ENCODE measurements at places on chromosomes 6 and 20.

- DNase-seq = no peak
Measured at GRCh38 chr6:56263596-56264315, 16.4 kb upstream of the COL21A1 start.

DNA sequence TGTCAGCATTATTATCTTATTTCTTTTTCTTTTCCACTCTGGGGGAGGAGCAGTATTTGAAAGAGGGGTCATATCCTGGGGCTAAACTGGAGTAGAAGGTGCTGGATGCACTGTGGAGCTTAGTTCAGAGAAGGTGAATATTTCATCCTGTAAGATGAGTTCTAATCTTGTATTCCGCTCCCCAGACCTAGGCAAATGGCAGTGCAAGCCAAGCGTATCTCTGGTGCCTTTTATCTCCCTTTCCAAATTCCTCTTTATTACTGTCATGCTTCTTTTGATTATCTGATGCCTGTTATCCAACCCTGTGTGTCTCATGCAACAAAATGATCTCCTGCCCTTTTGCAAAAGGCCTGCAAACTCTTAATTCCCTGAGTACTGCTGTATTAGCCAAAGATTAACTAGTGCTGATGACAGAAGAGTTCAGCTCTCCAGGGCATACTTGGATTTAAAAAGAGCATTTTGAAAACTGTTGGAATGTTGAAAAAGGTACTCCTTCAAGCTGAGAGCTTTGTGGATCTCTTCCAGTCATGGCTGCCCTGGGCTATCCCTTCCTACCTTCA lies 138.0 kb downstream of the CARMIL1 start:
- DNase-seq = no peak

- no peak for DNase-seq
Measured at GRCh38 chr6:160832422-160832821, 130.4 kb downstream of the PLG start.

- no peak for DNase-seq
Measured at GRCh38 chr6:4649728-4650127, 126.5 kb upstream of the CDYL start.

DNA sequence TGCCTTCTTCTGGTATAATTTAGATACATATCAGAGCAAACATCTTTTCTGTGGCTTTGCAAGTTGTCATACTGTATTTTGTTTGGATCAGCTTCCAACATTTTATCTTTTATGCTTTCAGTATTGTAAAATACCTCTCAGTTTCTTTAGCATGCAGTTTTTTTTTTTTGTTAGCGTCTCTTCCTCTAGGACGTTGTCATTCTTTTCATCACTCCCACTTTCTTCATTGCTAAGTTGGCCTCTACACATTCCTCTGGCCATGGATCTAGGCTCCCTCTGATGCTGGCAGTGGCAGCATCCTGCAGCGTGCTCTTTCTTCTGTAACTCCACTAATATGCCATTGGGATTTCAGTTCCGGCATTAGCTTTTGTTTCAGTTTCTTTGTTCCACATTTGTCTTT lies 21.7 kb downstream of the RPRD1B start:
- DNase-seq = no peak

DNA sequence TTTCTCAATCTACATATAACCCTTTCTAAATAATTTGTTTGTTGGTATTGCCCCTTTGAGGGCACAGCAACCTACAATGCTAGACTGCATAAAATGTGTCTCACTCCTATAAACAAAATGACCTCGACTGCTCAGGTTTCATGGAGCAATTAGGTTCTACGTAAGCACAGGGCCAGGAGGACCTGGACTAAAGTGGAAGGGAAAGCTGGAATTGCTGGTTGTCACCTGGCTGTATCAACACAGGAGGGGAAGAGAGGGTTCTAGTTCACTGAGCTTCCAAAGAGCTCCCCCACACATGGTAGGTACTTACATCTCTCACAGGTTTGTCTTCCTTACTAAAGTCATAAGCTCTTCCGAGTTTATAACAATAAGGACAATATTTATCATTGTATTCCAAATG lies 51.0 kb downstream of the NCOA6 start:
- DNase-seq = no peak

DNA sequence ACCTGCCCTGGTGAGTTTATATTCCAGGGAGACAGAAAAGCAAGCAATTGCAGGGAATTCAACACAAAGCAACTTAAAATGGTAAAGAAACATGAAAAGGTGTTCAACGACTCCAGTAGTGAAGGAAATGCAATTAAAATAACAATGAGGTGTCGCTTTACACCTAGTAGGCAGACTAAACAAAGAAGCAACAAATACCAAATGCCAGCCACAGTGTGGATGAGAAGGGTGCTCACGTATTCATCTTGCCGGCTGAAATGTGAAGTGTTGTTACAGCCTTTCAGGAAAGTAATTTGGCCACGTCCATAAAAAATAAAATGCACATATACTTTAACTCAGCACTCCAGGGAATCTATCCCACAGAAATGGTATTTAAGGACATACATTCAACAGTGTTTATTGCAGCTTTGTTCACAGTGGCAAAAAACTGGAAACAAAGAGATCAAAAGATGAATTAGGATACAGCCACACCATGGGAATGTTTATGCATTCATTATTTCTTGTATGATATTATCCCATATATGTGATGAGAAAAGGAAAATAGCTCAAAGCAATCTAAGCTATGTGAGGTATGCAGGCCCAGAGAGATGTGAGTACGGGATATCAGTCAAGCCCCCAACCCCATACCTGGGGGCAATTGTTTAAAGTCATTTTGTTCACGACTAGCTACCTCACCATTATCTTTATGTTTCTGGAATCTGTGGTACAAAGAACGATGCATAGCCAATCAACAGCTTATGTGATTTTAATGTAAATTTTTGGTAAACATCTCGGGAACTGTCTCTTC lies 266.0 kb upstream of the SOX4 start:
- no peak for DNase-seq

GRCh38 chr6:39077882-39078594 lies 29.5 kb downstream of the GLP1R start:
- DNase-seq = no peak

DNA sequence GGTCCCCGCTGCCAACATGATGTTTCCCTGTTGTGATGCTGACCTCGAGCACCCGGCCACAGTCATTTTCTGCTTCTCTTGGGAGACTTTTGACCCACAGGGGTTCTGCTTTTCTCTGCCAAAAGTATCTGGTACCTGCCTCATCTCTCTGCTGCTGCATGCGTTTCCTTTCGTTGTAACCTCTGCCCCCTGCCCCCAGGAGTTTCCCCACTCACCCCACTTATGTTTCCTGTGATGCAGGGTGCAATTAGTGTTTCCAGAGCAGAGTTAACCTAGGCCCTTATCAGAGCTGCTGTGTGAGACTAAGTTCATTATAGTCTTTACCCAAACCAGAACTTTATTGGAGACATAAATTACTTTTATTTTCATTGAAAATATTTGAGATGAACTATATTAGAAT lies 65.2 kb upstream of the EDN3 start:
- no peak for DNase-seq

DNA sequence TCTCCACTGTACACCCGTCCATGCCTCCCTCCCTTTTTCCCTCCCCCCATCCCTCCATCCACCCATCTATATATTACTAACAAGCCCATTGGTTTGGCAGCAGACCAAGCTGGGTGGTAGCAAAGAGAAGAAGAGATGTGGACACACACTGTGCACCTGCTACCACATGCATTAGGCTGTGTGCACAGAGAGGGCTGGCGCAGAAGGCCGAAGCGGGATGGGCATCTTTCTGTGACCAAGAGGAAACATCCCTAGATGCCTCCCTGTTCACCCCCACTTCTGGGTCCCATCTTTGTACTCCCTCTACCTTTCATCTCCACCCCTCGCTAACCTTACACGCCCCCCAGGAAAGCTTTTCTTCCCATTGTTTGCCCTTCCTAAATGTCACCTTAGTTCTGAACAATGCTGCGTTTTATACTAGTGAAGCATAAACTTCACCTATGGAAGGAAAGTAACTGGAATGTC lies 64.9 kb upstream of the AFDN start:
- no peak for DNase-seq

DNA sequence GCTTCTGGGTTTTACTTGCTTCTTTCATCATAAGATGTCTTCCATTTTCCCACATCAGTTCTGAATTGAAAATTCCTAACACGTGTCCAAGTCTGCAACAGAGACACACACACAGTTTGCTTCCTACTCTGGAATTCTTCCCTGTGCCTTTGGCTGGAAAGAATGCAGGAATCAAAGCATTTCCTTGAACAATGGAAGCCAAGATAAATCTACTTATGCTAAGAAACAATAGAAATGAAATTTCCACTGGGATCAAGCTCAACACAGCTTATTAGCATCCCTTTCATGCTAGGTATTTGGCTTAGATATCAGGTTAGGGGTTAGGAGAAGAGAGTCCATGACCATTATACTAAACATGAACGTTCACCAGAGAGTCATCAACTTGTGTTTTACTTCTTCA lies 101.1 kb upstream of the SCAF8 start:
- DNase-seq = no peak

- no peak for DNase-seq
Measured at GRCh38 chr6:139010674-139011073, 17.9 kb upstream of the ABRACL start.

- no peak for DNase-seq
Measured at GRCh38 chr20:33348136-33348937, 53.0 kb downstream of the CDK5RAP1 start.

- DNase-seq = no peak
Measured at GRCh38 chr6:36962874-36963273, 8.3 kb downstream of the PI16 start.

DNA sequence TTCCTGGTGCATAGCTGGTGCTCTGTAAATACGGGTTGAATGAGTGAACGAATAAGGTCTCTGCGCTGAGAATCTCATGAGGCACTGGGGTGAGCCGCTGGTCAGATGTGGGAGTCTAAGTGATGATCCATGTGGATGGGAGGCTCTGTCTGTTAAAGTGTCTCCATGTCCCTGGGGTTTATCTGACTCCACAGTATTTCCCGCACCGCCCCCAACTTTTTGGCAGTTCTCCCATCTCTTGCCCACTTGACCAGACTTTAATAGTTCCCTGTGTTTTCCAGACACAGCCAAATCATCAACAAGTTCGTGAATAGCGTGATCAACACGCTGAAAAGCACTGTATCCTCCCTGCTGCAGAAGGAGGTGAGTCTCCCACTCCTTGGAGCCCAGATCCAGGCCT lies 9.9 kb downstream of the BPIFA2 start:
- no peak for DNase-seq

Data from AG04449 (cell line).